Stimulated activated CD8-positive, alpha-beta memory T cell treated with anti-CD3 and anti-CD28 coated beads, Interleukin-7, amount 100 ng/mL, for 24 hours (primary cell): ENCODE measurements at places on chromosomes 1 and 21.

- no peak for DNase-seq
Measured at GRCh38 chr1:85629532-85629920, 49.0 kb downstream of the CCN1 start.

DNA sequence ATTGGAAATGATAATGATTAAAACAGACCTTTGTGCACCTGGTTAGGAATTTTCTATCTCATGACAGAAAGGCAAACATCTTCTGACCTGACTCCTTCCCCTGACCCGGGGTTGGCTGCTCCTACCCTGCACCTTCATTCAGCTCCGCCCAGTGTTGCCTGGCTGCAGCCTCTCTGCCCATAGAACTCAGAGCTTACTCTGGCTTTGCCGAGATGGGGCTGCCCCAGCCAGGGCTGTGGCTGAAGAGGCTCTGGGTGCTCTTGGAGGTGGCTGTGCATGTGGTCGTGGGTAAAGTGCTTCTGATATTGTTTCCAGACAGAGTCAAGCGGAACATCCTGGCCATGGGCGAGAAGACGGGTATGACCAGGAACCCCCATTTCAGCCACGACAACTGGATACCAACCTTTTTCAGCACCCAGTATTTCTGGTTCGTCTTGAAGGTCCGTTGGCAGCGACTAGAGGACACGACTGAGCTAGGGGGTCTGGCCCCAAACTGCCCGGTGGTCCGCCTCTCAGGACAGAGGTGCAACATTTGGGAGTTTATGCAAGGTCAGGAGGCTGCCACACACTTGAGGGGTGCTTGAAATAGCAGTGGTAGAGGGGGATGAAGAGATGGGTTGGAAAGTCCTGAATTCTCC is at the start of gene DIO1:
DIO1 (plus strand) TSS at position 189 of the 638 bp plus-strand sequence; CDS start at position 213, 24 bp downstream.
- DNase-seq, result no peak

DNA sequence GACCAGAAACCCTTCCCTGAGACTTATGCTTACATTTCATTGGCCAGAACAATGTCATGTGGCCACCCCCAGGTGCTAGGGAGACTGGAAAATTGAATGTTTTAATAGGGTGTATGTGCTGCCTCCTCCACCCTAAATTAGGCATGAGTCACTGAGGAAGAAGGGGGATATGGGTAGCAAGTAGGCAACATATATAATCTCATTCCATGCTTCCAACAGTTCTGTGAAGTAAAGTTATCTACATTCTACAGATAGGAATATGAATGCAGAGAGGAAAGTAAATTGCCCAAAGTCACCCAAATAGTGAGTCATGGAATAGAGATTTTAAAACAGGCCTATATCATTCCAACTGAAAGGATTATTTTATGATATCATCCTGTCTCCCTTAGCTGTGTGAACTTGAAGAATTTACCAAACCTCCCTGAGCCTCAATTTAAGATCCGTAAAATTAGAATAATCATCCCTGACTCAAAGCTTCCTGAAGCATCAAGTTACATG is 168.6 kb upstream of the FGGY start:
- DNase-seq, result no peak

- no peak for DNase-seq
Measured at GRCh38 chr21:45632637-45633251, 10.8 kb upstream of the PCBP3 start.

- DNase-seq, result no peak
Measured at GRCh38 chr1:198858033-198858432, 219.2 kb downstream of the PTPRC start.

- no peak for DNase-seq
Measured at GRCh38 chr1:101059945-101060542, 34.5 kb upstream of the DPH5 start.

DNA sequence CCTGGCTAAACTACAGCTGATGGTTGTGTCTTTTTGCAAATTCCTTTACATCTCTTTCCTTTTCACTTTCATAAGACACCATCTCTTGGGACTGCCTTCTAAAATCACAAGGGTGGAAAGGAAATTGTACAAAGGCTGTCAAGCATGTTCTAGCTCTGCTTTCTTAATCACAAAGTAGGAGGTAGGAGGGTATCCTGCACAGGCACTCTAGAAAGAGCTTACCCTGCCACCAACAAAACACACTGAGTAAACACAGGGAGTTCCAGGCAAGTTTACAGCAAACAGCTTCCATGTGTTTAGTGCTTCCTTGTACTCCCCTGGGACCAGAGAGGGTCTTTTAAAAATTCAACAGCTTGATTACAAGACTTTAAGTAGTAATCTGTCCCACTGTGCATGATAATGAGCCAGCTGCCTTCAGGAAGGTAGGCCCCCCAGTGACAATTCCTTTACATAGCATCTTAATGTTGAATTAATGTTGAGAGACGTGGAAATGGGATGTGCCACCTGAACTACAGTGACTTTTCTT is 2.4 kb downstream of the PLPP3 start:
- DNase-seq, result no peak

- no peak for DNase-seq
Measured at GRCh38 chr1:14822996-14823395, 224.5 kb downstream of the KAZN start.

DNA sequence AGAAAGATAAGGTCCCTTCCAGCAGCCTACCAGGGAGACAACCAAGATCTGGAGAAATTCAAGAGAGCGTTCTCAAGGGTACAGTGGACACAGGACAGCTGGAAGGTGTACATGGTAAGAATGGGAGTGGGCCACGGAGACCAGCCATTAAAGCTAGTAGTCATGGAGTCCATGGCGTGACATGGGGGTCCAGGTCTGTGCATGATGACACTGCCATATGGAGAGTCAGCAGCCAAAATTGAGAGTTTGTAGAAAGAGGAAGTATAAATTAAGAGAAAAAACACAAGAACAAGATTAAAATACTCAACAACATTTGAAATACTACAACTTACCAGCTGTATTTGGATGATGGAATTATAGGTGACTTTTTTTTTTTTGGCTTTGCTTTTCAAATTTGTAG is 7.9 kb upstream of the LORICRIN start:
- DNase-seq, result no peak

GRCh38 chr1:28329395-28330153 is 734 bp downstream of the MED18 start:
- DNase-seq, result peak; percentile 12

DNA sequence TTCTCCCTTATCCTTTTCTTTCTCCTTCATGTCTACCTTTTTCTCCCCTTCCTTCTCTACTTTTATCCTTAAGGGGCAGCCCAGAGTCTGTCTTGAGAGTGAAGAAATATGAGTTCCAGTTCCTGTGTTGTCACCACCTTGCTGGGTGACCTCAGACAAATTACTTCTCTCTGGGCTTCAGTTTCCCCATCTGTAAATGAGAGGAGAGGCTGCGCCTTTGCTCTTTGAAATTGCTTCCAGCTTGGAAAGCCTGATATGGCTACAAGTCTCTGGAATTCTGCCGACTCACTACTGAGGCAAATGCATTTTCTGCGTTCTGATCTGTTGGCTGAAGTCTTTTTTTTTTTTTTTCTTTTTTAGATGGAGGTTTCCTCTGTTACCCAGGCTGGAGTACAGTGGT is 119.2 kb downstream of the SYF2 start:
- no peak for DNase-seq

GRCh38 chr21:28336314-28336713 is 656.4 kb downstream of the LTN1 start:
- no peak for DNase-seq

- no peak for DNase-seq
Measured at GRCh38 chr1:12450090-12450755, 167.8 kb downstream of the DHRS3 start.

DNA sequence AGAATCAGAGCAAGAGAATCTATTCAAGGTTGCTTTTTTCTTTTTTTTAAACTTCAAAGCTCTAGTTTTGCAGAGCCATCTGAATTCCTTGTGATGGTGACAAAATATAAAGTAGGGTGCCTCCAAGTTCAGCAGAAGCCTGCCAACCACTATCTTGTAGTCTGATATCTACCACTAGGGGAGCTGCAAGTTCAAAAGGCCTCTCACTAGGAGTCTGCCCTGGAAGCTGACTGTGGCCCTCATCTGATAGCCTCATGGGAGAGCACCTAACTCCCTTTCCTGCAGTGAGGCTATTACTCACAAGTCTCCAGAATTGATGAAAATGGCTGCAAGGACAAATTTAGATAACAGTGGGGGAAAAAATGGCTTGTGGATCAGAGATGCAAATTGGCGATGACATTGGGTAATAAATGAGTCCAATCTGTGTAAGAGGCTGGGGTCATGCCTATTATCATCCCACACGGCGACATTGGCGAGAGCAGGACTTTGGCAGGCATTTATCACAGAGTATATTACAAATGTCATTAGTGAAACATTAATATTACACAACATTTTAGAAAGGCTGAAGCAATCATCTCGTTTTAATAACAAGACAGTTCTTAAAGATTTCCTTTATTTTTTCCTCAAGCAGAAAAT is 10.7 kb upstream of the ZP4 start:
- DNase-seq, result no peak

GRCh38 chr1:108897865-108898720 is 21.3 kb downstream of the GPSM2 start:
- no peak for DNase-seq

DNA sequence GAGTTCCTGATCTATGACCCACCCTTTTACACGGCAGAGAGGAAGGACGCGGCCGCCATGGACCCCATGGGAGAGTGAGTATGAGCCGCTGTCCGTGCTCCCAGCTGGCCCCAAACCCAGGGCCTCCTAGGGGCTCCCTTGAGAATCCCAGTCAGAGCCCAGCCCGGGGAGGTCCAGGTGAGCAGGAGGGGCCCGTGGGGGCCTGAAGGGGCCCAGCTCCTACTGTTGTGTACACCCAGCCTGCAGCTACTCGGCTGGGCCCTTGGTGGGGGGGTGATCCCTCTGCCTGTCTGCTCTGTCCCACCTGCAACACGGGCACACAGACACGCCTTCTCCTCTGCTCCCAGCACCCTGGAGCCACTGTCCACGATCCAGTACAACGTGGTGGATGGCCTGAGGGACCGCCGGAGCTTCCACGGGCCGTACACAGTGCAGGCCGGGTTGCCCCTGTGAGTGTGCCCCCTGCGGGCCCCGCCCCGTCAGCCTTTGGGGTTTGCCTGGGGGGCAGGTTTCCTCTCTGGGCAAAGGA is 28.6 kb upstream of the LRRC3 start:
- no peak for DNase-seq

DNA sequence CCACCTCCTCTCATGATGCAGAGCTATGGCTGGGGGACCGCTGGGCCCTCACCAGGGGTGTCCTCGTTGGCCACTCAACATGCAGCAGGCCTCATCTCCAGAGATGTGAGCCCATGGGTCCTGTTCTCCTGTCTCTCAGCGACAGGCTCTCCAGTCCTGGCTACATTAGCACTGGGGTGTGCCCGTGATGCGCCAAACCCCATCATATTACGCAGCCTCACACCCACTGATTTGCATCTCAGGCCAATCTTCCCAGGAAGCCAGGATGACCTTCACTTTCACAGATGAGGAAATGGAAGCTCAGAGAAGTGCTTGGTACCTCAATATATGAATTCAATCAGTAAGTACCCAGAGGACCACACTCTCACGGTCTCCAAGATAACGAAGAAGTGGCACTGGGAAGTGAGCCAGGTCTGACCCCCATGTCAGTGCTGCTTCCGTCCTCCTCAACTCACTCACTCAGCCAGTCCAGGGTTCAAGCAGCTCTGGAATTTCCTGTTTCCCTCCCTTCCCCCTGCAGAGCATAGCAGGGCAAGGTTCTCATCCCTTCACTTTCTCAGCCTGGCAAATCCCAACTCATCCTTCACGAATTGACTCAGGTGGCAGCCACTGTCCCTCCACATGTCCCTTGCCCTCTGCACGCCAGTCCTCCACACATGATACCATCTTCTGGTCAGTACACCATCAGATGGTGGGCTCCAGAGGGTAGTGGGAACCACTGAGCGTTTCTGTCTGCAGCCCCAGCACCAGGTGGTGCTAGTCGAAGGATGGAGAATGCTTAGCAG is 28.9 kb upstream of the EVA1B start:
- no peak for DNase-seq

- no peak for DNase-seq
Measured at GRCh38 chr1:211478376-211478775, 13.6 kb downstream of the RD3 start.

DNA sequence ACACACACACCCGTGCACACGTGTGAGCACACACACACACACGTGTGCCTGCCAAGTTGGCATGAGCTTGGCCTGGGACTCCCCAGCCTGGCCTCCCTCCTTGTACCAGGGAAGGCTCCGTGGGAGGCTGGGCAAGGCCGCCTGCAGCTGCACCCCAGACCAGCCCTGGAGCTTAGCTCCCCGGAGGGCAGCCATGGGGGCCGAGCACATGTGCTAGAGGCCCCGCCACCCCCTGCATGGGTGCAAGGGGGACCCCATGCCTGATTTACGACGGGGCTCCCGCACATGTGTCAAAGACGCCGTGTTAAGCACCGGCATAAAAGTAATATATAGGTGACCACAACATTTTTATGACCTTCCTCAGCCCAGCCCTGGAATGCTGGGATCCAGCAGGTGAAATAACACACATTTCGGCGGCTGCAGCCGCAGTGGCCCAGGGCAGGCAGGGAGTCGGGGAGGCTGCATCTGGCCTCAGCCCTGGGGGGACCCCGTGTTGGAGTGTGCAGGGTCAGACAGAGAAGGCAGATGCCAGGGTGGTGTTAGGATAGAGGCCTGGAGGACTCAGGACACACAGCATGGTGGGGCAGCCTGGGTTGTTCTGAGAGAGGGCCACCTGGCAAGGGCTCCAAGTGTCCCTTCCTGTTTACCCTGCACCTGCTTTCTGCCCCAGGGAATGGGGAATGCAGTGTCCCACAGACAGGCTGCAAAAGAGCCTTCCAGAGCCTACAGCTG is 56.3 kb downstream of the WNT9A start:
- DNase-seq, result no peak

- DNase-seq, result no peak
Measured at GRCh38 chr1:2961081-2961480, 60.2 kb upstream of the ACTRT2 start.

- DNase-seq, result no peak
Measured at GRCh38 chr1:41868241-41868998, 50.3 kb downstream of the HIVEP3 start.

DNA sequence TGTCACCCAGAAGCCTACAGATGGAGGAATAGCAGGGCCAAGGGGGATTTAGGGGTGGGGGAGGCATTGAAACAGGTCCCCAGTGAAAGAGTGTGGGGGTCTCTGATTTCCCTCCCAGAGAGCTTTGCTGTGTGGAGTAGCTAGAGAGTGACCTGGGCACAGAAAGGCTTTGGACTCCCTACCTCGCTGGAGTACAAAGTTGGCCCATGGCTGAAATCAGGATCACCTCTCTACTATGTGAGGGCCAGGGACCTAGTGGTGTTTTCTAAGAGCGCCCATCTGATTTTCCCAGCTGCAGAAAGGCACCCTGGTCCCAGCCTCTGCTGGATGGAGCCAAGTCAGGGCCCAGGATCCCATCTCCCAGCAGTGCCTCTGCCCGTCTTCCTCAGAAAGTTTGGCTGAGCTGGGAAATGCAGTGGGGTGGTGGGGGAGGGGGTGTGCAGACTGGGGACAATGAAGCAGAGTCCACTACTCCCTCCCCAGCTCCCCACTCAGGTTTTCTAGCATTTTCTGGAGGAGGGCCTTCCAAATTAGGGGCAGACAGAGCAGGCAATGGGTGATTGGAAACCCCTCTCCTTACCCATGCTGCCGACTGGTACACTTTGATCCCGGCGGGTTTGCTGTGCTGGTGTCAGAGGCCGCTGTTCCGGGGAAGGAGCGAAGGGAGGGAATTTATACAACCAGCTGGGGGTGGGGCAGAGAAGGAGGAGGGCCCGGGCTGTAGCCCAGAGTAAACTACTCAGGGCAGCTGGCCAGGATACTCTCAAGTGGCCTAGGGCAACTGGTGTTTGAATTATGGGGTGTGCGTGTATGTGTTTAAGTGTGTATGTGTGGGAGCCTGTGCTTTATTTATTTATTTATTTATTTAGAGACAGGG is at the start of gene SELENBP1:
SELENBP1 (minus strand) TSS at position 648 of the 877 bp plus-strand sequence; CDS start at position 584, 64 bp downstream.
- DNase-seq, result no peak

GRCh38 chr1:32464191-32464715 is 619 bp upstream of the ZBTB8B start:
- DNase-seq, result no peak
